NCI-H187 (cell line): ENCODE measurements at places on chromosomes 2 and 18.
A peak's percentile ranks its signal among the peaks of the same experiment; 100 is the strongest.

DNA sequence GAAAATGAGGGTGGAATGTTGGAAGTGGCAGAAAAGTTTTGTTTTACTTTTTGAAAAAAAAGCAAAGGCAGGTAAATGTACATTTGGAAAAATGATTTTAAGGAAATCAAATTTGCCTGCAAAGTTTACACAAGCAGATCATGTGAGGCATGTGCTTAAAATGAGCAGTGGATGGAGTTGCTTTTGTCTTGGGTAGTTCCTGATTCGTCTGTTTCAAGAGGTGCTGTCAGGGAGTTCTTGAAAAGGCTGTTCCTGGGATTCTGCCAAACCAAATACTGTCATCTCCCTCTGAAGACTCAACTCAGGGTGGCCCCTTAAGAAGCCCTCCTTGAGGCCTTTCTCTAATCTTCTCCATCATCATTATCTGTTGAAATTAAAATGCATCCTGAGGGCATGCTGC lies 59.0 kb downstream of the TACR1 start:
- DNase-seq = no peak

DNA sequence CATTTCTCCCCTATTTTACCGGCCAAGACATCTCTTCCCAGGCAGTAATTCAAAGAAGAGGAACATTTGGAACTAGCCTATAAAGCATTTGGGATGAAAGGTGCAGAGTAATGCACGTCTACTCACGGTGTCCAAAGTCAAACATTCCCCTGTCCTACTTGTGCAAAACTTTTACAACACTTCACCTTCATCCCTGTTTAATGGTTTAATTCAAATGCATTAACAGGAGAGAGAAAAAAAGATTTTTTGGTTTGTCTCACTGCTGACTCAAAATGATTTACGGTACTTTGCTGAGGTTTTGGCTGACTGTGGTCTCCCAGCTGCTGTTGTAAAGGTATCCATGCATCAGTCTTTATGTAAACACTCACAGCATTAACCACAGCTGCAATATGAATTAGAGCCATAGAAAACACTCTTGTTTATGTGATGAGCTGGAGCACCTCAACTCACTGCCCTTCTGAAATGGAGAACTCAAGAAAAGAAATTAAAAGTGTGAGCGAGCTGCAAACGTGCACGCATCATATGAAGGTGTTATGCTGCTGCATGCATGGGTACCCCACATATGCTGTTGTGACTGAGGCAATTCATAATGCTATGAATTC lies 220.5 kb downstream of the PIEZO2 start:
- peak; percentile 15 for DNase-seq

GRCh38 chr2:7904319-7904718 lies 777.5 kb upstream of the ID2 start:
- DNase-seq = no peak

DNA sequence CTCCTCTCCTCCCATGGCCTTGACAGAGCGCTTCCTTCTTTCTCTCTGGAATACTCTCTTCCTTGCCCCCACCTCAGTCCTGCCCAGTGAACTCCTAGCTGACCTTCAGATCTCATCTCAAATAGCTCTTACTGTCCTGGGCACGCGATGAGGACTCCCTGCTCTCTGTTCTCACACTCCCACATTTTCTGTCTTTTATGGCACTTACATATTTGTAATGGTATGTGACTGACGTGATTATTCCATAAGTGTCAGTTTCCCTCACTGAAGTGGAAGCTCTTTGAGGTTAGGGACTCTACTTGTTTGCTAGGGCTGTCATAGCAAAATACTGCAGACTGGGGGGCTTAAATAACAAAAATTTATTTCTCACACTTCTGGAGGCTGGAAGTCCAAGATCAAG lies 1.7 kb upstream of the DYSF start:
- no peak for DNase-seq

- DNase-seq = no peak
Measured at GRCh38 chr2:66686755-66687154, 251.8 kb downstream of the MEIS1 start.

GRCh38 chr2:119586085-119586484 lies 41.8 kb downstream of the CFAP221 start:
- DNase-seq = no peak

GRCh38 chr2:207130958-207131521 lies 34.7 kb downstream of the KLF7 start:
- DNase-seq = no peak

GRCh38 chr2:160292225-160292624 lies 92.2 kb upstream of the ITGB6 start:
- no peak for DNase-seq

- no peak for DNase-seq
Measured at GRCh38 chr2:96148410-96149217, 3.4 kb upstream of the DUSP2 start.

DNA sequence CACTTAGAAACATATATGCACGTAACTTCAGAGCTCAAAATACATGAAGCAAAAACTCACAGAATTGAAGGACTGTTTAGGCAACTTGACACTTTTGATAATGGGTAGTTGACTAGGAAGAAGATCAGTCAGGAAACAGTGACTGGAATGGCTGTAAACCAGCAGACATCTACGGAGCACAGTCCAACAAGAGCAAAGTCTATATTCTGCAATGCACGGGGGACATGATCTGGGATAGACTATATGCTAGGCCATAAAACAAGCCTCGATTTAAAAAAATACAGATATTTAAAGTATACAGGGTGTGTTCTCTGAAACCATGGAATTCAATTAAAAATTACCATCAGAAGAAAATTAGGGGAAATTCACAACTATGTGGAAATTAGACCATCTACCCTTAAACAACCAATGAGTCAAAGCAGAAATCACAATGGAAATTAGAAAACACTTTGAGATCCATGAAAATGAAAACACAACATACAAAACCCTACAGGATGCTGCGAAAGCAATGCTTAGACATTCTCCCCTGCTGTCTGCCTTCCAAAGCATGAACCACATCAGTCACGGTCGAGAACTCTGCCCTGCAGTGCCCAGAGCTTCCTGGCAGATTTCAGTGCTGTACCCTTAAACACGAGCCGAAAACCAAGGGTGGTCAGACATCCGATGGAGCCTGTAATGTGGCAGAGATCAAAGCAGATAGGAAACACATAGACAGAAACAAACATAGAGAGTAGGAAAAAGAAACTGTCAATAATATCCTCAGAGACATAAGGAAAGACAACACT lies 651.9 kb upstream of the HS6ST1 start:
- DNase-seq = no peak

- no peak for DNase-seq
Measured at GRCh38 chr18:24270937-24271380, 126.7 kb downstream of the OSBPL1A start.

DNA sequence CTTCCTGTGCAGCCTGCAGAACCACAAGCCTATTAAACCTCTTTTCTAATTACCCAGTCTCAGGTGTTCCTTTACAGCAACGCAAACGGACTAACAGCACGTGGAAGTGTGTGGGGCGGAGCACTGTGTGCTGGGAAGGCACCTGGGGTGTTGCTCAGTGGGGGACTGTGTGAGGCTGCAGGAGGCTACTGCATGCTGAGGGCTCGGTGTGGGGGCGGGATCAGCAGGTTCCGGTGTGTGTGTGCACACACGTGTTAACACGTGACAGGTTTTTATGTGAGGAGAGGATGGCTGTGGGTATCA lies 58.9 kb downstream of the ANKMY1 start:
- DNase-seq = no peak

DNA sequence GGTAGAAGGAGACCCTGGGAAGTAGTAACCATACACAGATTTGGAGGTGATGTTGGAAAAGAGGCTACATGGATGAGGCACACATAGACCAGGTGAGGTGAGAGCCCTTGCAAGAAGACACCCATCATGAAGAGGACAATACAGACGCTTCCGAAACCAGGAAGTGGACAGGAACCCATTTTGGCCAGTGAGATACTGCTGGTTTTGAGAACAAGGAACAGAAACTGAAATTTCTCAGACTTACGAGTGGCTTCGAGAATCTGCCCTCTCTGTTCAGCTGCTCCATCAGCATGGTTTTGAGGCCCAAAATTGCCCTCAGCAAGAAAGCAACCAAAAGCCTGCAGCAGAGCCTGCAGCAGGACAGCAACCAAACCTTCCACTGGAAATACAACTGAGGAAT lies 479.1 kb upstream of the NRXN1 start:
- DNase-seq = no peak

DNA sequence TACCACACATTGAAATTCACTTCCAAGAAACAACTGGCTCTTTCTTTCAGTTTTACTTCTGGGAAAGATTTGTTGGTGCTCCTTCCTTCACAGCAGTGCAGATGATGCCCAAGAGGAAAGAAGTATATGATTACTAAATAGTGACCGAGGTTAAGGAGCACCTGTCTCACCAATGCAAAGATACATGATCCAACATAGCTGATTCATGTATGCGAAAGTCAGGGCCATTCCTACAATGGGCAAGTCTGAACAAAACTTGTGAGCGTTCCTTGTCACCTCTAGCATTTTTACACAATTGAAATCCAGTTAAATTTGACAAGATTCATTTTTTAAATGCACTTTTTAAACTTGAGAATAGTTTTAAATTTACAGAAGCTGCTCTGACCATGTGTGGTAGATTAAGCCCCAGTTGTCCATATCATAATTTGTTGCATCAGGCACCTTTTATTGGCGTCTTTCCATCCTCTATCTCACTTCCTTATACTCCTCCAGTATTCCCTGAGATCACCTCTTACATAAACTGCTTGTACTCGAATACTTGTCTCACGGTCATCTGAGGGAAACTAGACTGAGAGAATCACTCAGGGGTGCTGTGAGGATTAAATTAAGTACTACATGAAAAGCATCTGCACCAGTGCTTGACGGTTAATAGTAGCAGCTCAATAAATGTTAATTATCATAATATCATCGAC lies 438.8 kb upstream of the CDH20 start:
- DNase-seq = no peak

GRCh38 chr2:179876266-179876665 lies 14.9 kb upstream of the ZNF385B start:
- no peak for DNase-seq

GRCh38 chr2:101790857-101791256 lies 93.3 kb downstream of the MAP4K4 start:
- DNase-seq = no peak

DNA sequence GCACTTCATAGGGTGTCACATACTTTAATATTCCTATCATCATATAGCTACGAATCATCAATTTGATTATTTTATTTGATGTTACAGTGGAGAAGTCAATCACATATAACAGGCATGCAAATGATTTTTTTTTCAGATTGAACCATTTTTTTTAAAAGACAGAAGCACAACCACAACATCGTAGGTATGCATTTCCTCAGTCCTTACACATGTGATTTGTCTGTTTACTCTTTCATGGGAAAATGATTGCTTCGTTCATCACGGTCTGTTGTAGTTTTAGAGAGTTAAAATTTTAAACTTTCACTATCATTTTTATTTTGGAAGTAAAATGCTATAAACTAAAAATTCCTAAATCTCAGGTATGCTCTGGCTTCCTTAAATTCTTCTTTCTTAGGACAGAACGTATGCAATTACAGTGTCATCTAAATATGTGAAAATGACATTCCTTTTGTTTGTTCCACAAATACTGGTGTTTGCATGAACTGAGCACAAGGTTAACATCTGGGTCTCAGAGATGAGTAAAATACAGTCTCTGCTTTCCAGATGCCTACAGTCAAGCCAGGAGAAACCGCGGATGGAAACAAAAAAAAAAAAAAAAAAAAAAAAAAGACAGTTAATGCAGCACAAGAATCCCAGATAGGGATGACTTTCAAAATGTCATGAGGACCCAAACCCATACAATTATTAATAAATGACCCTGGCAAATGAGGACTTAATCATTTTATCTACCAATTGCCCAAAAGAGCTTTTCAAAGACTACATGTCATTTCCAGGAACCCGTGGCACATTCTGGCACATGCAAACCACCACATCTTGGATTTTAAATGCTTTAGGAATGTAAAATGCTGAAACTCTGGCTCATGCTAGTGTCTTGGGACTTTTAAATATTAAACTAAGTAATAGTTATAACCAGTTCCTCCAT lies 201.2 kb downstream of the LRP1B start:
- no peak for DNase-seq

DNA sequence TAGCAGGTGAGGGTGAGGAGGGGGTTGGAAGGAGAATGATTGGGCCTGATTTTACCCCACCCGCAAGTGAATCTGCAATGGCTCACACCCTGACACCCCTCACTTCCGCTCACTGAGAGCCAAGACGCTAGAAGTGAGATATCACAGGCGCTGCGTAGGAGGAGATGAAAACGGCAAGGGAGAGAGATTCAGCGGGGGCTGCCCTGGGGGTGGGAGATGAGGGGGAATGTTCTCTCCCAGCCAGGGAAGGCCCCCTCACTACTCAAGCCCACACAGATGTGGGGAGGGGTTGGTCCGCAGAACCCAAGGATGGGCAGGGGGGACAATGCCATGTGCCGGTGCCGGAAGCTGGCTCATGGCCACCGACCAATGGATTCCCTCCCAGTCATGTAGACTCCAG lies 32.9 kb downstream of the LOXHD1 start:
- no peak for DNase-seq

- no peak for DNase-seq
Measured at GRCh38 chr18:57466745-57467409, 31.7 kb downstream of the ONECUT2 start.

- no peak for DNase-seq
Measured at GRCh38 chr2:69997015-69997830, 35.8 kb upstream of the ASPRV1 start.

GRCh38 chr18:23963443-23964165 lies 51.0 kb upstream of the TTC39C start:
- DNase-seq = no peak

- no peak for DNase-seq
Measured at GRCh38 chr2:233938676-233939370, 21.6 kb downstream of the TRPM8 start.

- no peak for DNase-seq
Measured at GRCh38 chr2:85259101-85259590, 68.6 kb downstream of the TGOLN2 start.

GRCh38 chr2:183497861-183498260 lies 373.6 kb downstream of the NUP35 start:
- DNase-seq = no peak

DNA sequence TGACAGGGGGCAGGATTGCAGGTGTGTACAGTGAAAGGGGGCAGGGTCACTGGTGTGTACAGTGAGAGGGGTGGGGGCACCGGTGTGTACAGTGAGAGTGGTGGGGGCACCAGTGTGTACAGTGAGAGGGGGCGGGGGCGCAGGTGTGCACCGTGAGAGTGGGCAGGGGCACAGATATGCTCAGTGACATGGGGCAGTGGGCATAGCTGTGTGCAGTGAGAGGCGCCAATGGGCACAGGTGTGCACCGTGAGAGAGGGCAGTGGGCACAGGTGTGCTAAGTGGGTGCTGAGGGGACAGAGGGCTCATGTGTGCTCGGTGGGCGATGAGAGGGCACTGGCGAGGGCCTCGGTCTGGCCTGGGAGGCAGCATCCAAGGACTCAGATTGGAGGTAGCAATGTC lies 63.0 kb downstream of the GREB1 start:
- no peak for DNase-seq

DNA sequence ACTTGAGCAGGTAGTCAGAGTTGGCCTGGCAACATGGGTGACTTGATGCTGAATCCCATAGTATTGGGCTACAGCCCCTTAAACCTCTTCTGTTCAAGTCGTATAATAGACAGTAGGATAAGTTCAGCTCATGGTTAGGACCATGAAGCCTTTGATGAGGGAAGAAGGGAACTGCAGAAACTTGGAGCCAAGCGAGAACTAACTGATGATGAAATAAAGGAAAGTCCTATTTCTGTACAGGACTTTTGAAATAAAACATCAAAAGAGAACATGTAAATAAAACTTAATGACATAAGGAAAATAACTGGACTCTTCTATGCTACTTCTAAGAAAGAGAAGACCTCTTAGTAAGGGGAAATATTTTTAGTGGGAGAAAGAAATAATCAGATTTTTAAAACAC lies 51.2 kb upstream of the UGP2 start:
- no peak for DNase-seq

GRCh38 chr18:79042276-79042675 lies 26.9 kb upstream of the ATP9B start:
- DNase-seq = no peak
